ENCODE measurements at places on chromosomes 5 and 9.
A peak's percentile ranks its signal among the peaks of the same experiment; 100 is the strongest.

DNA sequence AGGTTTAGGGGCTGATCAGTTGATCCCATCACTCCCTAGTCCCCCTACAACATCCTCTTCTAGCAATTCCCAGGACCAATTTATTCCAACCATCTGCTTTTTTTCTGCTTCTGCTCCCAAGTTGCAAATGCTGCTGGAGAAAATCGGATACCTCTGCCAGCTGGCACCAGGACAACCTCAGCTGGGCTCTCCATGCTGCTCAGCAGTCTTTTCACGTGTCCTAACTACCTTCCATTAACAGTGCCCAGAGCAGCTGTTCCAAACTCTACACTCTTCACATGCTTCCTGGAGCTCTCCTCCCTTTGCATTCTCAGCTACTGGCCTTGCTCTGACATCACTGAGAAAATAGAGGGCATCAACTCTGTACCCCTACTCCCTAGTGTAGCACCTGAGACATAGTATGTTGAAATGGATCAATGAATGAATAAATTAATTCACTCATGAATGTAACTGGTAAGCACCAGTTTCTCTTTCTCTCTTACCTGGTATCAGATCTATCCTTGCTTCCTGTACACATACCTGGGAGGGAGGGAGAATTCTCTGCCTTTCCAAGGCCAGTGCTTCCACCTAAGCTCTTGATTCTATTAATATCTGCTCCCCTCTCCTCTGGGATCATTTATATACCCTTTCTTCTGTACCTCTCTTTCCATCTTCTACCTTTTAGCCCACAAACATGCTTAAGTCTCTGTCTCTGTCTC lies 191.0 kb downstream of the RAB3C start:
- DNase-seq = no peak

- DNase-seq = peak; percentile 47
These were observed 290.2 kb upstream of the RGMB start for GRCh38 chr5:98483301-98483685.

DNA sequence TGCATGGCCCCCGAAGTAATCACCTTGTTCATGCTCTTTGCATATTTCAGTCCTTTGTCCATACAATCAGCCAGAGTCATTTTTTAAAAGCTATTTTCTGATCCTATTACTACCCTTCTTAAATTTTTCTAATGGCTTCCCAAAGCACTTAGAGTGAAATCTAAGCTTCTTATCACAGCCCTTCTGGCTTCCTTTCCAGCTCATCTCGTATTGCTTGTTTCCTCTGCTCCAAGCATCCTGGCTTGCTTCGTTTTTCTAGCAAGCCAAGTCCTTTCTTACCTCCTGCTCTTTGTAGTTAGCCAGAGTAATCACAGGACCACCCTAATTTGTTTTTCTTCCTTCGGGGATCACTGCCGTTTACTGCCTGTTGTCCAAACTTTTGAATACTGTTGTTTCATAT lies 453.3 kb downstream of the KIF4B start:
- no peak for DNase-seq

- DNase-seq = no peak
These were observed 29.3 kb upstream of the SELENOP start for GRCh38 chr5:42840842-42841567.

DNA sequence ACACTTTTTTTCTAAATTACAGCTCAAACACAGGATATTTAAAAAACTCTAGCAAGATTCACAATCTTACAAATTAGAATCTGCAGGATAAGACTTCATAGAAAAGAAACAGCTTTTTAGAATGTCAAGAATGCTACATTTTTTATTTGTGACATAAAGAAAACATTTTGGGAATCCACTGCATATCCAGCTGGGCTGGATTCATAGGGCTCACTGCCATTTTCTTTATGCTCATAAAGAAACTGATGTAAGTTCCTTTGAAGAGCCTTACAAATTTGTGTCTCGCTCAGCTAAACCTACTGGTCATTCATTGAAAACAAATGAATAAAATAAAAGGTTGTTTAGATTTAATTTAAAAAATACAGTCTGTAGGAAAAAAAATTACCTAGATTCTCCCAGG lies 332.3 kb downstream of the TRPM3 start:
- no peak for DNase-seq

- peak; percentile 62 for DNase-seq
These were observed 22.5 kb downstream of the ZNF462 start for GRCh38 chr9:106885451-106885850.

DNA sequence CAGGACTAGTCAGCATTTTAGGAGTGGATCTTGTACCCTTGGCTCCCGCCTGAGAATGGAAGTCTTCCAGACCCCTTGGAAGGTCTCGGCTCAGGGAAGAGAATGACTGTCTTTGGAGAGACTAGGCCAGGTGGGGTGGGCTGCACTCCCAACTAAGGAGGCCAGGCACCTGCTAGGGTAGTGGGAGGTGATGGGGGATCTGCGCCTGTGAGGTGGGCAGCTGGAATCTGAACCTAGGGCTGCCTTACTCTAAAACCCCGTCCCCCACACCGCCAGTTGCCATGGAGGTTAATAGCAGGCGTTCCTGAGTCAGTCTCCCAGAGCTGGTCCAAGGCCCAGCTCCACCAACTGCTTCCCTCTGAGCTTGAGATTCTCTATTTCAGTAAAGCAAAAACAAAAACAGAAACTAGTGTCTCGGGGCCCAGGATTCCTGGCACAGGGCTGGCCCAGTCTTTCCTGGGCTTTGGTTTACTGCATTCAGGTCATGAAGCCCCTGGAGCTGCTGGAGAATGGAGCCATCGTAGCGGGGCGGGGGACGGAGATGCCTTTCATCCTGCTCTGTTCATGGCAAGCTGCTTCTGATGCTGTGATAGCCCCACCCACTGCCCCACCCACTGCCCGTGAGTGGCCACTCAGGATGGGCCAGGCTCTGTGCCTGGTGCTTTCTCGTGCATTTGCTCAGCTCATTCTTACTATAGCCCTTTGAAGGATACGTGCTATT lies 57.5 kb downstream of the DAB2IP start:
- no peak for DNase-seq

DNA sequence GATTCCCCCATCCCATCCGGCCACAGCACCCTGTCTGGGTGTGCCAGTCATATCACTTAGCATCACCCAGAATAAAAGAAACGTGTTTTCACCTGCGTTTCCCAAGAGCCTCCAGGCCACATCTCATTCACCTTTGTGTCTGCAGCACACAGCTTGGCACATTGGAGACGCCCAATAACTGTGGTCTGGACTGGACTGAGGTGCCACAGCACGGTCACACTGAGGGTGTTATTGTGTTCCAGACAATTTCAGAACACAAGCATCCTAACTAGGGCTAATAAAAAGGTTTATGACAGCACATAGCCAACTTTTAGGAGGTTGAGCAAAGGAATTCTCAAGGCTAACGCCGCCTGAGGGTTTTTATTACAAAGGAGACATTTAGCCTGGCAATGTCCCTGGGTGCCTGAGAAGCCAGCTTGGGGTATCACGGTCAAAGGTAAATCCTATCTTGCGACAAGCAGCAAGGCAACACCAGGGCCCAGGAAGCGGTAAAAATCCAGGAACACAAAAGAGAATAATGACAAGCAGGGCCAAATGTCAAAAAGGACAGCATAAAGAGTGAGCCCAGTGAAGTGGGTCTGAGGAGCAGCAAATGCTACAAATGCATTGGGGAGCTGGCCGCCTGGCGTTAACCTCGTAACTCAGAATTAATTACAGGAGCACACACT lies 3.4 kb downstream of the EPB41L4B start:
- no peak for DNase-seq

- peak; percentile 34 for DNase-seq
These were observed 193.7 kb downstream of the PIK3R1 start for GRCh38 chr5:68409259-68409658.

- no peak for DNase-seq
These were observed 501.5 kb downstream of the DMAC1 start for GRCh38 chr9:7298123-7298522.

DNA sequence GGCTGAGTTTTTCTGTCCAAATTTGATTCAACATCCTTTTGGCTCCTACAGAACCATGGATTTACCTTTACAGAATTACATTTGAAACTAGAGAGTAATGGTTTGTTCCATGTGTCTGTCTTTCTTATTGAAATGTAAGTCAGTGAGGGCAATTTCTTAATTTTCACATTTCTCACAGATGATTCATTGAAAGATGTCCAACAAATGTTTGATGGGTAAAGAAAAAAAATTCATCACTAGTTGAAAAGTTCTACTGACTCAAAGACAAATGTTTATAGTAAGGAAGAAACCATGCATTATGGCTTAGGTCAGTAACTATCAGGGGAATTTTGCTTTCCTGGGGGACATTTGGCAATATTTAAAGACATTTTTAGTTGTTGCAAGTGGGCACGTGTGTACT lies 131.6 kb upstream of the TRPM3 start:
- no peak for DNase-seq

GRCh38 chr9:134548185-134548584 lies 93.4 kb upstream of the COL5A1 start:
- DNase-seq = no peak

GRCh38 chr5:157502143-157502647 lies 42.2 kb downstream of the NIPAL4 start:
- DNase-seq = no peak

DNA sequence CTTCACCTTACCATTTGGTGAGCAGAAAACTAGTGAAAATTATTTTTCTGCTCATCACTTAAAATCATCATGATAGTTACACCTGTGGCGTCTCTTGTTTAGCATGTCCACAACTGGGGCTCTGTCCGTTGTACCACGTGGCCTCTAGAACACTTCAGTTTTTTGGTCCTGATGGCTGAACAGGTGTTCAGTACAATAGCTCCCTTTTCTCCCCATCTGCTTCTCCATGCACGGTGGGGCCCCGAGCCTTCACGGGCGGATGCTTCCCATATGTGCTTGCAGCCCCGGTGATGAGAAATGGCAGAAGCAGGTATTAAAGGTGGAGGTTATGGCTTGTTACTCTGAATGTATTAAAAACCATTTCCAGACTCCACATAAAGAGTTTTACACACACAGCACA lies 304.1 kb downstream of the CWC27 start:
- DNase-seq = no peak

- DNase-seq = no peak
These were observed 438.6 kb downstream of the AGTPBP1 start for GRCh38 chr9:85302938-85303756.

DNA sequence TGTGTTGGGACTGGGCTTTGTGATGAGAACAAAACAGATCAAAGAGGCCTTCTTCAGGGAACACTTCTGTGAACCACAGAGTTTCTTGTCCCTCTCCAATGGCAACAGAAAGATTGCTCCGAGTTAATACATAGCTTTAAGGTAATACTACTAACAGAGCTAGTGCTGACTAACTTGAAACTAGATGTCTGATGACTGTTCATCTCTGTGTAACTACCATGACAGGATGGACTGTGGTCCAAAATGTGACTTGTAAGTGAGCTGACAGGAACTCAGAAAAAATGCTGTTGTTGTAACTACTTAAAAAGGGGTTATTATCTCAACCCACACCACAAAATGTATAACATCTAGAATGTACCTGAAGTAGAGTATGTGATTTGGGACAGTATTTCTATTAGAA lies 630.2 kb upstream of the DMAC1 start:
- no peak for DNase-seq

GRCh38 chr5:13771011-13771571 lies 173.4 kb downstream of the DNAH5 start:
- DNase-seq = no peak

DNA sequence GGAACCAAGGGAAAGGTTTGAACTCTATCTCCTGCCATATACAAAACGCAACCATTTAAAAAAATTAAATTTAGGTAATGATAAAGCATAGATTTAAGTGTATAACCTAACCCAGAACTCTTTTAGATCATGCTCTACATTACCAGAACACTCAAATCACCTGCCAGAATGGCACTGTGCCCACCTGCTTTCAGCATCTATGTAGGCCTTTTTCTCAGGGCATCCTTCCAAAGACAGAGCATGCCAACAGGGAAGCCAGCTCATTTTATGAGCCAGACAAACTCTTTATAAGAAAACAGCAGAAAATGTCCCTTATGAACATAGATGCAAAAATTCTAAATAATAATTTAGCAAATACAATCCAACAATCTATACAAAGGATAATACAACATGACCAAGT lies 47.9 kb upstream of the SMAD5 start:
- DNase-seq = no peak

DNA sequence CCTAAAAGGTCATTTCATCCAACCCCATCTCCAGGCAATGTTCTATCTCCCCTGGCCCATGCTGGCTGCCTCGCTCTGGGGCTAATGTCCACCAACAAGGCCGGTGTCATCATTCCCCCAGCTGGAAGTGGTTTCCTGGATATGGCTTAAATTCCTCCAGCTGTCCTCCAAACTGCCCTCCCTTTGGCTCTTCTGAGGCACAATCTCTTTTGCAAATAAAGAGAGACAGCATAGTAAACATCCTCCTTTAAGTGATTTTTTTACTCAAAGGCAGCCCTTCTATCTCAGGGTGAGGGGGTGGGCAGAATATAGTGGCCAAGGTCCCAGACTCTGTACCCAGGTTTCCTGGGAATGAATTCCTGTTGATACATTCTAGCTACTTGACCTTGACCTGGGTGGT lies 117.4 kb upstream of the PANK3 start:
- no peak for DNase-seq

DNA sequence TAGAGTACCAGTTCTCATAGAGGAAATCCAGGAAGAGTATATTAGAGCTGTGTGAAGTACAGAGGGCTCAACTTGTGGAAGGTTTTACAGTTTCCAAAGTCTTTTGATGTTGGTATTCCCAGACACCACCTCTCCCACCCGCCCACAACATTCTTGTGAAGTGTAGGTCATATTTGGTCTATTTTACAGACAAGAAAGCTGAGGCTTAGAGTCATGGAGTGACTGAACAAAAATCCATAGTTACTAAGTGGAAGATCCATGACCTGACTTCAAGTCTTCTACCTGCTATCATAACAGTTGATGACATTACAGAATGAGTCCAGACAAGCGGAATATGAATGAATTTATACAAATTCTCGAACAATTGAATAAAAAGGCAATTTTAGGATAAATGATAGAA lies 187.1 kb upstream of the RPS23 start:
- DNase-seq = no peak

GRCh38 chr5:148394587-148395019 lies 10.8 kb downstream of the FBXO38 start:
- no peak for DNase-seq

- DNase-seq = no peak
These were observed 188.5 kb downstream of the TRIM32 start for GRCh38 chr9:116875576-116875975.

Measured in hepatic stellate cell (primary cell).